ENCODE measurements at places on chromosomes 2 and 18. TPM values are rescaled to one million over a fixed set of nuclear protein-coding genes. Genes with fewer than 3 reads are reported as not detected.
A peak's percentile ranks its signal among the peaks of the same experiment; 100 is the strongest.

DNA sequence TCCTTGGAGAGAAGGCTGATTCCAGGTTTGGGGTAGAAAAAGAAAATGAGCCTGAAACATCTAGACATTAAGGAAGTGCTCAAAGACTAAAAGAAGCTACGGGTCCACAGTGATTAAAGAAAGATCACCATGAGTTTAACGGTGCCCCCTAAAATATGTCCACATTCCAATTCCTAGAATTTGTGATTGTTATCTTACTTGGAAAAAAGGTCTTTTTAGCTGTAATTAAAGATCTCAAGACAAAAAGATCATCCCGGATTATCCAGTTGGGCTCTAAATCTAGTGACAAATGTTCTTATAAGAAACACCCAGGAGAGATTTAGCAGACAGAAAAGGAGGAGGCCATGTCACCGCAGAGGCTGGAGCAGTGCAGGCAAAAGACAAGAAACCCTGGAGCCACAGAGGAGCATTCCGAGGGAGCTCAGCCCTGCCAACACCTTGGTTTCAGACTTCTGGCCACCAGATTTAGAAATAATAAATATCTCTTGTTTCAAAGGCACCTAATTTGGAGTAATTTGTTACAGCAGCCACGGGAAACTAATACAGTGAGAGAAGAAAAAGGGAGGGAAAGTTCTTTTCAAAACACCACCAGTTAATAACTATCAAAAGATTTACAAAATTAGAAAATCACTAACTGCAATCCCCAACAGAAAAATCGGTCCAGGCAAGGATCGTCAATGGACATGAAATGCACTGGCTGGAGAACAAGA is 8.5 kb downstream of the UXS1 start:
- peaks cover 3% of the 10 kb centered on the region for H3K36me3 ChIP-seq
- DNase-seq: no peak
- H3K27ac ChIP-seq: no peak overlapping the region
- no peak overlapping the region for H3K4me3 ChIP-seq
- no peaks in the 10 kb centered on the region for H3K27me3 ChIP-seq

Gene LINC00305
- 0.32 TPM for total RNA-seq

Gene CRYBA2
- 0.90 TPM for total RNA-seq

GRCh38 chr2:383178-383577 is 95.3 kb upstream of the ALKAL2 start:
- DNase-seq: no peak
- H3K4me1 ChIP-seq: no peaks in the 10 kb centered on the region
- no peak overlapping the region for H3K27ac ChIP-seq

- no peak for DNase-seq
- H3K4me1 ChIP-seq: peaks cover 9% of the 10 kb centered on the region
- no peaks in the 10 kb centered on the region for H3K27me3 ChIP-seq
- no peaks in the 10 kb centered on the region for H3K36me3 ChIP-seq
- no peak overlapping the region for H3K4me3 ChIP-seq
Observed at GRCh38 chr2:230668184-230668938, 44.3 kb upstream of the CAB39 start.

Gene LOXL3
- total RNA-seq: 13.3 TPM

DNA sequence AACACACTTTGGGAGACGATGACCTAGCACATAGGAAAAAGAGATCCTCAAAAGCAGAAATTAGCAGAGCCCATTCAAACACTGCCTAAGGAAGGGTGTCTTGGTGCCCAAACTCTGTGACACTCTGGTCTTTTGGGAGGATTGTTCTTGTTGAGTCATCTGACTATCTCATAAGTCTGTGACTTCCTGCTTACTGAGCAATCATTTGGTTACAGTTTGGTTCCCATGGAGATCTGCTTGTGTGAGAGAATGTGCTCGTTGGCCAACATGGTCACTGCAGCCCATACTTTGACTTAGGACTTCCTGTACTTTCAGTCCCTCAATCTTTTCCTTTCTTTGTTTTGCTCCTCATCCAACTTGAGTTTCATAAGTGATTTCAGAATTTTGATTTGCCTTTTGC is 602.9 kb downstream of the NYAP2 start:
- no peaks in the 10 kb centered on the region for H3K27me3 ChIP-seq
- no peak overlapping the region for H3K27ac ChIP-seq
- no peaks in the 10 kb centered on the region for H3K36me3 ChIP-seq

Gene PID1
- total RNA-seq: 27.8 TPM

DNA sequence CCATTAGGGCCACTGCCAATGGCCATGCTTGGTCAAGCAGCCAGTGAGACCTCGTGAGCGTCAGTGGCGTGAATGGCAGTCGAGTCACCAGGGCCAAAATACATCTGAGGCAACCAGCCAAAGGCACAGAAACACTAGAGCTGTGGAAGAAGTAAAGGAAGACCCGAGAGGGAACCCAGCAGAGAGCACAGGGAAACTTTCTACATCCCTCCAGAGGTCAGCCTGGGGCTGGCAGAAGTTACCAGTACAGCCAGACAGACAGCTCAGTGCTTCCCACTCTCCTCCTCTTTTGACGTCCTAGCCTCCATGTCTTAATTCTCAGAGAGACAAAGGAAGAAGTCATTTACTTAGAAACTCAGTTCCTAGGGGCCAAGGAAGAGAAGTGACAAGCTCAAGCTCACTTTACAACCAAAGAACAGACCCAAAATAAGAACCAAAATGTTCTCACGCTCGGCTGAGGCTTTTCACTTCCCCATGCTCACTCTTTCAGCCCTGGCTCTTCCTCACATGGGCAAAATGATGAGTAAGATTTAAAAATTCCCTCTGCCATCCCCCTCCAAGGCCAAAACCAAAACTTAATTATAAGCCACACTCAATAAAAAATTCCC is 8.7 kb downstream of the CYRIA start:
- H3K4me3 ChIP-seq: no peak overlapping the region
- H3K36me3 ChIP-seq: no peaks in the 10 kb centered on the region
- peaks cover 17% of the 10 kb centered on the region for H3K4me1 ChIP-seq
- H3K27me3 ChIP-seq: peaks cover under 1% of the 10 kb centered on the region
- no peak overlapping the region for H3K27ac ChIP-seq

Gene CNPPD1
- 25.8 TPM for total RNA-seq

DNA sequence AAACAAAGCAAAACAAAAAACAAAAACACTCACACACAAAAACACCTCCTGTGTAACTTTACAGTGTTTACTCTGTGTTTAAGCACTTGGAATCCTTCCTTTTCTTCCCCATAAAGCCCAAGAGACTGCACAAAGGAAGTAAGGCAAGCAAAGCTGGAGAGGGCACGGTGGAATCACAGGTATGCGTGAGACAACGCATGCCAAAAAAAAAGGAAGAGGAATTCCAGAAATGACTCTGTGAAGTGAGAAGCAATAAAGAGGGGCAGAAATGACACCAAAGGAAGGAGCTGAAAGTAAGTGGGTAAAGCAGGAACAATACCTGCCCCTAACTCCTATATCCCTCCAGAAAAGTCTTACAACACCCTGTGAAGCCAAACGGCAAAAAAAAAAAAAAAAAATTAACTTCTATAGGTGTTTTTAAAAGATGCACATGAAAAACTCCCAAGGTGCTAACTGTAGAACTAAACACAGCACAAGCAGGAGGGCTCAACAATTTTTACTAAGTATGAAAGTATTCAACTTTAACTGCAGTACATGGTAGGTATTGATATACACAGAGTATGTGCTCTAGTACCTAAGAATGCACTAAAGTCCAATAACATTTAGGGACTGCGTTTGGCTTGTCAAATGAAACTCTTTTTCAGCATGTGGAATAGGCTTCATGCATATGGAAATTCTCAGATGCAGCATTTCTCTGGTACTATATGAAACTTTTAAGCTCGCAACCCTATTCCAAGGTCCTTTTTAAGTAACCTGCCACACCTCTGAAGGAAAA is 9.1 kb downstream of the RND3 start:
- H3K27ac ChIP-seq: peak overlapping the region; percentile 94
- H3K4me1 ChIP-seq: peaks cover 98% of the 10 kb centered on the region
- no peak for DNase-seq
- H3K36me3 ChIP-seq: no peaks in the 10 kb centered on the region
- no peaks in the 10 kb centered on the region for H3K27me3 ChIP-seq

Gene CACNB4
- total RNA-seq: 4.0 TPM

Gene GPN1
- total RNA-seq: 36.5 TPM

- no peak for DNase-seq
- H3K27ac ChIP-seq: no peak overlapping the region
- no peak overlapping the region for H3K4me3 ChIP-seq
- no peaks in the 10 kb centered on the region for H3K27me3 ChIP-seq
- no peaks in the 10 kb centered on the region for H3K36me3 ChIP-seq
Observed at GRCh38 chr2:8427211-8427610, 254.6 kb upstream of the ID2 start.

- no peak for DNase-seq
- H3K4me3 ChIP-seq: no peak overlapping the region
- no peaks in the 10 kb centered on the region for H3K4me1 ChIP-seq
- H3K36me3 ChIP-seq: no peaks in the 10 kb centered on the region
- H3K27ac ChIP-seq: no peak overlapping the region
Observed at GRCh38 chr2:15300624-15301573, 260.2 kb downstream of the NBAS start.

DNA sequence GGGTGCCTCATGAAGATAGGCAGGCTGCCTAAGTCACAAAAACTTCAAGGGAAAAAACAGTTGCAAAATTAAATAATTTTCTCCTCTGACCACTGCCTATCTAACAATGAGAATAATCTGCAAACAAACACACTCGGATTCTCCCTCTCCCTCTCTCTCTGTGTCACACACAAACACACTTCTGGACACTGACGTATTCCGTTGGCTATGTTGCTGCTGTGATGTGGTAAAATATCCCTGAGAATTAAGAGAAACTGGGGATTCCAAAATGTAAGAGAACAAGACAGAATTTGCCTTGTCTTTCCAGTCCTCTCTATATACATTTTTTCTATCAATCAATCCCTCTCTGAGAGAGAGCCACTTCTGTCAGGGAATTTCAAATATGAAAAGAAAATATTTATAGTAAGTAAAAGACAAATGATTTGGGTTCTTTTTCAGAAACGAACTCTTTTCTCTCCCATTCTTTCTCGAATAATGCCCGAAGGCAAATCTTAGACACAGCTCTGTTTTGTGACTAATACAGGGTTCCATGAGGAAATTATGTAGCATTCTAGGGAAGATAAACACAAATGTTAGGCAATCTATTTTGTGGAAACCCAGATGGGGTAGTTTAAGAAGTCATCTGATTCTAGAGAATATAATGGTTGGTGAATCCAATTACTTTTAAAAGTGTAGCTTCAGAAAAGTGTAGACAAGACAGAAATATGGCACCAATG is 310.3 kb upstream of the CYP26B1 start:
- no peaks in the 10 kb centered on the region for H3K27me3 ChIP-seq
- DNase-seq: no peak
- no peak overlapping the region for H3K27ac ChIP-seq
- H3K36me3 ChIP-seq: no peaks in the 10 kb centered on the region
- H3K4me3 ChIP-seq: no peak overlapping the region

Gene TDRD15
- 0.08 TPM for total RNA-seq

- no peak for DNase-seq
- no peak overlapping the region for H3K4me3 ChIP-seq
- no peak overlapping the region for H3K27ac ChIP-seq
- no peaks in the 10 kb centered on the region for H3K4me1 ChIP-seq
- H3K36me3 ChIP-seq: no peaks in the 10 kb centered on the region
Observed at GRCh38 chr2:68741238-68741637, 6.6 kb downstream of the ARHGAP25 start.

DNA sequence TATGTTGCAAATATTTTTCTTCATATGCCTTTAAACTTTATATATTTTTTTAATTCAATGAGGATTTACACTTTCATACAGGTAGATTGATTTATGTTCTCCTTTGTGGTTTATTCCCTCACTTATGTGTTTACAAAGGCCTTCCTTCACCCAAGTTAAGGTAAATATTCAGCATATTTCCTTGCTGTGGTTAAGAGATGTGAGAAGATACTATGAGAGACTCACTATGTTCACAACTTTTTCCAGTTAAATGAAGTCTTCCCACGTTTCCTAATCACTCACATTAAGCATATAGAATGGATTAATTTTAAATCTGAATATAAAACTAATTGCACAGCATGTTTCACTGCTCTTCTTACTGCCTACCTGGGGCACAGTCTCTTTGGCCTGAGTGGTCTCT is 597 bp downstream of the PECR start:
- H3K4me1 ChIP-seq: no peaks in the 10 kb centered on the region
- no peaks in the 10 kb centered on the region for H3K36me3 ChIP-seq
- peaks cover 5% of the 10 kb centered on the region for H3K27me3 ChIP-seq
- DNase-seq: no peak
- H3K4me3 ChIP-seq: peak overlapping the region; percentile 95

Gene ATF2
- total RNA-seq: 52.1 TPM

DNA sequence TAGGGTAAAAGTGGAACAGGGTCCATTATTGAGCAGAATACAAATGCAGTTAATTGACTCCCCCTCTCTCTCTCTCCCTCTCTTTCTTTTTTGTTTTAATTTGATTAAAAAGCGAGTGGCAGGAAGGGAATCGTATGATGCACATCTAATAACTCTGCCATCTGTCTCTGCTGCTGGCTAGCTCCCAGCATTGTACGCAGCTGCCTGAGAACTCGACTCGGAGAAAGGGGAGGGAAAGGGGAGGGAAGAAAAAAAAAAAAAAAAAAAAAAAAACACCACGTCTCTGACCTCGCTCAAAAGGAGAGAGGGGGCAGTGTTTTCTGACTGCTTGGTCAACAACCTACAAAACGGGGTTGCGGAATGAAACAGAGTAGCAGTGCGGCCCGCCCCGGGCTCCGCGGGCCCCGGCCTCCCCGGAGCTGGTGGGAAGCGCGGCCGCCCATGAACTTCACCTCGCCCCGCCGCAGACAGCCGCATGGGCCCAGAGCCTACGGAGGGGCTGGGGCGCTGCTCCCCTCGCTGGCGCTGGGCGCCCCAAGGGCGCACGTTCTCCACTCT is 265.7 kb downstream of the TCF4 start:
- H3K4me1 ChIP-seq: peaks cover 16% of the 10 kb centered on the region
- peak overlapping the region; percentile 46 for H3K4me3 ChIP-seq
- H3K27ac ChIP-seq: peak overlapping the region; percentile 96
- peak; percentile 85 for DNase-seq
- no peaks in the 10 kb centered on the region for H3K27me3 ChIP-seq

Gene TCF23
- total RNA-seq: not detected

Gene LPIN1
- 35.3 TPM for total RNA-seq

GRCh38 chr2:150293771-150294170 is 193.7 kb downstream of the RND3 start:
- DNase-seq: no peak
- H3K27me3 ChIP-seq: no peaks in the 10 kb centered on the region
- H3K36me3 ChIP-seq: no peaks in the 10 kb centered on the region
- H3K27ac ChIP-seq: no peak overlapping the region
- no peak overlapping the region for H3K4me3 ChIP-seq
- H3K4me1 ChIP-seq: no peaks in the 10 kb centered on the region

Gene FER1L5
- total RNA-seq: 0.28 TPM

- peak overlapping the region; percentile 33 for H3K27ac ChIP-seq
- no peaks in the 10 kb centered on the region for H3K27me3 ChIP-seq
- peaks cover 6% of the 10 kb centered on the region for H3K4me1 ChIP-seq
- H3K4me3 ChIP-seq: no peak overlapping the region
- H3K36me3 ChIP-seq: no peaks in the 10 kb centered on the region
Observed at GRCh38 chr2:222776792-222777191, 84.0 kb upstream of the ACSL3 start.

- no peaks in the 10 kb centered on the region for H3K36me3 ChIP-seq
- H3K4me3 ChIP-seq: no peak overlapping the region
- no peaks in the 10 kb centered on the region for H3K27me3 ChIP-seq
- DNase-seq: peak; percentile 36
- no peaks in the 10 kb centered on the region for H3K4me1 ChIP-seq
- peak overlapping the region; percentile 23 for H3K27ac ChIP-seq
Observed at GRCh38 chr2:101435001-101435862, 39.7 kb downstream of the RFX8 start.

Gene PRSS56
- not detected for total RNA-seq

Gene SLC4A3
- 1.8 TPM for total RNA-seq

All from hepatocyte (in vitro differentiated cells).